A673 (cell line): ENCODE measurements at places on chromosomes 2 and 18.
A peak's percentile ranks its signal among the peaks of the same experiment; 100 is the strongest.

DNA sequence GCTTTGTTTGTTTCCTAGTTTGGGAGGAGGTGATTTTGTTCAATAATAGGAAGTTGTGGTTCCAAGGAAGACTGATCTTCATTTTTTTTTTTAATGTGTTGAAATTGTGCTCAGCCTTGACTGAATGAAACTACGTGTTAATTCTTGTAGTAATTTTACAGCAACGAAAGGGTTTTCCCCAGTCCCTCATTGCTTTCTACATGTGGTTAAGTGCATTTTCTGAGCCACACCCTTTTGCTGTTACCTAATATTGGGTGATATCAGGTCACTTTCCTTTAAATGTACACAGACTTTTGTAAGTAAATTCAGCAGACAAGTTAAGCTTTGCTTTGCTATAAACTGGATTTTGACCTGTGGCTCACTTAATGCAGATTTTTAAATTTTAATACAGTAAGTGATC is 73.6 kb downstream of the OTX1 start:
- DNase-seq: no peak

DNA sequence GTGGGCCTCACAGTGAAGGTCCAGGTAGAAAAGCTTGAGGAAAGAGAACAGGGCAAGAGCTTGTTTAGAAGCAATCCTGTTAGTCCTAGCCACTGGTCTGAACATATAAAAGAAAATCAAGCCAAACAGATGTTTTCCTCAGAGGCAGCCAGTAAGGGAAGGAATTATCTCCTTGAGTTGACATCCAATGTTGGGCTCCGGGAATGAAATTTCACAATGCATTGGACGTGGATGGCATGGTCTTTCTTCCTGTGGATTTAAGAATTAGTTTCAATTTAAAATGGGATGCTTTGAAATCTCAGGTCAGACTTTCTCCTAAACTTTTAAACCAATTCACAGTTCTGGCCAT is 92.1 kb downstream of the ACKR3 start:
- no peak for DNase-seq

DNA sequence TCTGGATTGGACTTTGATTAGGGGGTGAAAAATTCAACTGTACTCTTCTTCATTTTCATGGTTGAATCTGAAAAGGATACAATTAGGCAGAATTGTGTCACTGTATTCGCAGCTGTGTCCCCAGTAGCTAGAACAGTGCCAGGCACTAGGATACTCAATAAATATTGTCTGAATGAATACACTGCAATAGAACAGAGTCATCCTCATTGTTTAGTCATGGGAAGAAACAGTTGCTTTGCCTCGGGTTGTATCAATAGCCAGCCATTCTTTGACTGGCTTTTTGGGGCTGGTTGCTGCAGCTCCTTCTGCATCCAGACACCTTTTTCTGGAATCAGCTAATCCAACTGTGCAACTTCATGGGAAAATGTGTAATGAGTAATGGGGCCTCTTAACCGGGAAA is 18.1 kb upstream of the DYNC1I2 start:
- DNase-seq: no peak

DNA sequence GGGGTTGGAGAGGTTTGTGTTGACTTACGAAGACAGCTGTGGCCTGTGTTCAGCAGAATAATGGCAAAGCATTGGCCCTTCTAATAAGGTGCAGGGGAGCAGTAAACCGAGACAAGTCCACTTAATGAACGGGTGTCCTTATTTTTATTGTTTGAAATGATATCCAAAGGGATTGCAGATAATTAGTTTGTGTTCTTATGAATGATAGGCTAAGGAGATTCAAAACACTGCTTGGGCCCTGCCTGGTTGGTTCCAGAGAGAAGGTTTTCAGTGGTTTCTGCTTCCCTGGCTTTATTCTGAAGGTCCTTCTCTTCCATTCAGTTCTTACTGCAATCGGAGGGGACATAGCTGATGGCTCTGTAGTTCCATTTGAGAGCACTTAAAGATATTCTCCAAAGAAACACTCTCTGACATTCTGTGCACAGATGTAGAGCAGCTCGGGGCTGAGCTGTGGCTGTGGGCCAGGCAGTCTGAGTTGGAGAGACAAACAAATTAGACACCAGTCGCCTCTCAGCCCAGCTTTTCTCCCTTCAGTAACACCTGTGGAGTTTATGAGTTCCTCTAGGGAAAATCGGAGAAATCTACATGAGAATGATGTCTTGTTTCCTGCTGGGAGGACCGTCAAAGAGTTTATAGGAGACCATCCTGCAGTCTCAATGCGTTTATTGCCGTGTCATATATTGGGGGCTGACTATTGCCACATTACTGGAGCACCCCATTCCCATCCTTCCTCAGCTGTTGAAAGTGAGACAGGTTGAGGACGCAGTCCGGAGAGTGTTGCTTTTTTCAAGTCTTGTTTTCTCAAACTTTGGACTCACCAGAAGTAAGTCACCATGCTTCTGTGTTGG is 6.5 kb downstream of the GREB1 start:
- DNase-seq: no peak

- no peak for DNase-seq
Measured at GRCh38 chr18:57806201-57806977, 3.3 kb upstream of the ATP8B1 start.

DNA sequence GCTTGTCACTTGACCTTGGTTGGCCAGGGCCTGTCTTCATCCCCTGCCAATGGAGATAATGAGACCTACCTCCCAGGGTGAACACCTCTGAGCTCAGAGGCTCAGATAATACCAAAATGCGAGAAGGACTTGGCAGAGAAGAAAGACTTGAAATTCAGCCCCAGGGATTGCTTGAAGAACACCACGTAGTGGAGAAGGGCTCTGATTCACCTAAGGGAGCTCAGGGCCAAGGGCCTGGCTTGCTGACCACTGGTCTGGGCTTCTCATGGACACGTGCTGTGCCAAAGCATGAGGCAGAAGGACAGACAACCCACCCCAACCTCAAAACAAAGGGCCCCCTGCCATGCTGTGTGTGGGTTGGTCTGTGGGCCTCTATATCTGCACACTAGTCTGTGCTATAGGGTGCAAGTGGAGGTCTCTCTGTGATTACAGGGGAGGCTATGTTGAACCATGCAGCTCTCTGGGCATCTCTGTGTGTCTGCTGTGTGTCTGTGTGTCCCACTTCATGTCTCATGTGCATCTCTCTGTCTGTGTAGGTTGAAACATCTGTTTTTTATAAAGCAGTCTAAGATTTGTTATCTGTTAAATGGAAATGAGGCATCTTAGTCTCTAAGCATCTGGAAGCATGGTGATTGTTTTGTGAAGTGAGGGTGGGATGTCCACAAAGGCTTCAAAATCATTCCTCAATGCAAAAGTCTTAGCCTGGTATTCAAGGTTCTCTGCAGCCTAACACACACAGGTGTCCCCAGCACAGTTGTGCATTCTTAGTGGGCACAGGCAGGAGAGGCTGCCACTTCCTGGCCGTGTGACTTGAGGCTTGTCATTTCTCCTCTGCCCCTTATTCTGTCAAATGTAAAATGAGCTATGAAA is 61.0 kb upstream of the EPAS1 start:
- DNase-seq: no peak

- no peak for DNase-seq
Measured at GRCh38 chr2:42927334-42928160, 135.2 kb upstream of the HAAO start.

GRCh38 chr2:137935591-137935990 is 28.7 kb upstream of the HNMT start:
- DNase-seq: no peak

GRCh38 chr2:107777974-107778373 is 48.7 kb upstream of the RGPD4 start:
- DNase-seq: no peak

DNA sequence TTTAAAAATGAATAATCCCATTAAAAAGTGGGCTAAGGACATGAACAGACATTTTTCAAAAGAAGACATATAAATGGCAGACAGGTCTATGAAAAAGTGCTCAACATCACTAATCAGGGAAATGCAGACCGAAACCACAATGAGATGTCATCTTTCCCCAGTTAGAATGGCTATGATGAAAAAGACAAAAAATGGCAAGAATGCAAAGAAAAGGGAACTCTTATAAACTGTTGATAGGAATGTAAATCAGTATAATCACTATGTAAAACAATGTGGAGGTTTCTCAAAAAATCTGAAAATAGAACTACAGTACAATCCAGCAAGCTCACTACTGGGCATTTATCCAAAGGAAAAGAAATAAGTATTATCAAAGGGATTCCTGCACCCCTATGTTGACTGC is 169.2 kb downstream of the METTL4 start:
- no peak for DNase-seq

- DNase-seq: peak; percentile 38
Measured at GRCh38 chr2:128623776-128624761, 305.4 kb upstream of the HS6ST1 start.

GRCh38 chr2:24486636-24487205 is 4.3 kb upstream of the NCOA1 start:
- DNase-seq: no peak

DNA sequence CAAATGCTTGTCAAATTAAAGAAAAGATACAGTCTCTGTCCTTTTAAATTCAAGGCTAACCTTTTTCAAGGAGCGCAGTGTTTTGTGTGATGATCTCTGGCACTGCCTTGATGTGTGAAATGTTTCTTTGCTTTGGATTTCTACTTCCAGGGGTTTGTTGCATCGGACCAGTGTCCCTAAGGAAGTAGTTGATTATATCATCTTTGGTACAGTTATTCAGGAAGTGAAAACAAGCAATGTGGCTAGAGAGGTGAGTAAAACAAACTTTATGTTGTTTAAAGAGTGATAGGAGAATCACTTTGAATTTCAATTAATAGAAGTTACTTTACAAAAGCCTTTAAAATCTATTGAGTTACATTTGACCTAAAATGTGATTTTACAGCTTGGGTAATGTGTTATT is 28.8 kb downstream of the HADHB start:
- peak; percentile 4 for DNase-seq

DNA sequence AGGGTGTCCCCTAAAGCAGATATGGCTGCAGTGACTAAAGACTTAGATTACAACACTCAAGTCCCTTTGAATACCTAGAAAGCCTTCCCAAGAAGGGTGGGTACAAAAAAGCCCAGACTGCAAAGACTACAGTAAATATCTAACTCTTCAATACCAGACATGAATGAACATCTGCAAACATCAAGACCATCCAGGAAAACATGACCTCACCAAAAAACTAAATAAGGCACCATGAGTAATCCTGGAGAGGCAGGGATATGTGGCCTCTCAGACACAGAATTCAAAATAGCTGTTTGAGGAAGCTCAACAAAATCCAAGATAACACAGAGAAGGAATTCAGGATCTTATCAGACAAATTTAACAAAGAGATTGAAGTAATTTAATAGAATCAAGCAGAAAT is 138.2 kb upstream of the OTOS start:
- no peak for DNase-seq
